Vagina (tissue), 2 donors: ENCODE measurements at places on chromosomes 16 and 17. TPM values are rescaled to one million over a fixed set of nuclear protein-coding genes. Genes with fewer than 3 reads are reported as not detected.

DNA sequence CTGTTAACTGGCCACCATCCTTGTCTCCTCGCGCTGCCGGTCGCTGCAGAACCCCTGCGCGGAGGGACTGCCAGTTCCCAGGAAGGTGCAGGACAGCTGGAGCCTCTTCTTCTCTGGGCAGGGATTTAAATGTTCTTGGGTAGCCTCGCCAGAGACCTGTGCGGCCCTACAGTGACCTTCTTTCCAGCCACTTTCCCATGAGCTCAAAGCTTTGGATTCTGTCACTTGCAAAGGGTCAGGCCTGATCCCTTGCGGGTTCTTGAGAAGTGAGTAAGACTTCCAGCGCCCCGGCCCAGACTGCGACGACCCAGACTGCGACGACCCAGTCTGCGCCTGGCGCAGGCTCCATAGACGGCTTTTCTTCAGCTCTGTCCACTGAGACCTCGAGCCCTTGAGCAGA lies 1.4 kb upstream of the SLFN5 start:
- H3K4me3 ChIP-seq = peak overlapping the region; percentile 82
- H3K27ac ChIP-seq = peak overlapping the region; percentile 99
- H3K4me1 ChIP-seq = peaks cover 37% of the 10 kb centered on the region

The CCDC154 gene
- total RNA-seq = not detected

The ATP2A1 gene
- total RNA-seq = not detected

The CD7 gene
- 5.2 TPM for total RNA-seq

The HEXIM1 gene
- total RNA-seq = 27.5 TPM
